Stimulated activated CD4-positive, alpha-beta T cell treated with anti-CD3 and anti-CD28 coated beads, Interleukin-15, amount 100 ng/mL, for 48 hours (primary cell): ENCODE measurements at places on chromosomes 2 and 18.
A peak's percentile ranks its signal among the peaks of the same experiment; 100 is the strongest.

- DNase-seq, result no peak
Observed at GRCh38 chr2:219997341-219997851, 370.0 kb downstream of the SLC4A3 start.

DNA sequence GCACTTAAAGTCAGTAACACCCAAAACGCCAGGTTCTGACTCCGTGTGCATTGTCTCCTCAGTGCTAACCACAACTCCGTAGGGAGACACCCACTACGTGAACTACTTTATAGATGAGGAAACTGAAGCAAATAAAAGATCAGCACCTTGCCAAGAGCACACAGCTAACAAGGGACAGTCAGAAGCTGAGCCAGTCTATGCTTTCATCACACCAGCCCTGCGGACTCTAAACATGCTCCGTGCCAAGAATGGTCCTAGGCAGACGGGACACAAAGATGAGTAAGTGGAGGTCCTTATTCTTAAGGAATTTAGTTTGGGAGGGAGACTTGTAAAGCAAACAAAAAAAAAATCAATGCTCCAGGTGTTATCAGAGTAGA lies 9.6 kb downstream of the MBOAT2 start:
- DNase-seq, result no peak

GRCh38 chr2:2828774-2829368 lies 497.8 kb upstream of the MYT1L start:
- no peak for DNase-seq

- DNase-seq, result no peak
Observed at GRCh38 chr18:79945118-79946042, 6.1 kb downstream of the SLC66A2 start.

GRCh38 chr2:152432206-152432653 lies 97.3 kb downstream of the FMNL2 start:
- DNase-seq, result no peak

DNA sequence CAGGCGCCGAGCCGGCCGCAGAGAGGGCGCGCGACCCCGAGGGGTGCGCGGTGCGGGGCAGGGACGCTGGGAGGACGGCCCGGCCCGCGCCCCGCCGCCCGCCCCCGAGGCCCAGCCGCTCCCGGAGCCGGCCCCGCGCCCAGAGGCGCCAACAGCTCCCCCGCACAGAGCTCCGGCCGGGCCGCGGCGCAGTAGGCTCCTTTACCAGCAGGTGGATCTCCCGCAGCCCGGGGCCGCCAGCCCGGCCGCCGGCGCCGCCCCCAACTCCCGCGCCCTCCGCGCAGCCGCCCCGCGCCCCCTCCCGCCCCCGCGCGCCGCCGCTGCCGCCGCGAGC lies 258 bp downstream of the MGAT4A start:
- peak; percentile 42 for DNase-seq

DNA sequence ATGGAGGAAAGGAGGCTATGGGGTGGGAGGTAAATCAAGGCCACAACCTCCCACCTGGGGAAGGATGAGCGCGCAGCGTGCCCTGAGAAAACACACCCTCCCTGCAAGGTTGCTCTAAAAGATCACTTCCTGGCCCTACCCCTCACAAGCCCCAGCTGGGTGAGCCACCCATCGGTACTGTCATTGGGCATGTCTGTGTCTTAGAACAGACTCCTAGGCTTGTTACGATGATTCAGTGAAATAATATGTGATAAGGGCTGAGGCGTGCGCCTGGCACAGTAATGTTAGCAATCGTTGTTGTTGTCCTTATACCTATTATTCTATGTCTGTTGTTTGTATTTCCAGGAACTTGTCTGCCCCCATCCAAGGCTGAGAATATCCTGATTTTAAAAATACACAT lies 175.1 kb downstream of the ZFP36L2 start:
- DNase-seq, result peak; percentile 18

DNA sequence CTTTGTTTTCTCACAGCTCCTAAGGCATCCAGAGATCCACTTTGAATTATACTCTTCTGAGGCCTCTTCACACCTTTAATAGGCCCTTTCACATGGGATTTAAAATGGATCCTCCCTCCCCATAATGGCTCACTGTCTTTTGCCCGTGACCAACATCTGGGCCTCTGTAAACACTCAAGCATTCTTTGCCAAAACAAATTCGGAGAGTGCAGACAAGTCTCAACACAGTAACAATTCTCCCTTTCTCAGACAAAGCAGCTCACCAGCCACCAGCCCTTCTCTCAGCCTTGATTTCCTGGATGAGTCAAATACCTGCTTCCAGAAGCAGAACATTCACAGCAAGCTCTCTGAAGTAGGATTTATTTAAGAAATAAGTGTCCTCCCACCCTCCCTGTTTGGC lies 14.0 kb upstream of the IMP4 start:
- no peak for DNase-seq

DNA sequence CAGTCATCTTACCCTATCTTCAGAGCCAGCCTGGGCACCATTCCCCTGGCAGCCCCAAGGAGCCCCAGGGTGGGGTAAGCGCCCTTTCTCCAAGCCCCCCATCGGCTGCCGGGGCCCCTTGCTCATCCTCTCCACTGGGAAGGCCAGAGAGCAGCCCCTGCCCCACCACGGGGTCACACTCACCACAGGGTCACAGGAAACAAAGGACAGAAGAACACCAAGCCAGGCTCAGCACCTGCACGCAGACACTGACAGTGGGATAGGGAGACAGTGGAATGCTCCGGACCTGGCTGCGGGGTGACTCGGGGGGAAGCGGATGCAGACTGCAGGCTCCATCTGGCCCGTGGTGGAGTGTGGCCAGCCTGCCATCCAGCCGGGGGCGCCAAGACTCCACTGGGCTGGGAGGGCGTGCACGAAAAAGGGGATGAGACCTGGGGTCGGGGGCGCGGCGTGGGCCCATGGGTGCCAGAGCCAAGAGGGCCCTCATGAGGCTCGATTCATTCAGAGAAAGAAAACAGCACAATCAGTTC lies 21.1 kb downstream of the HDAC4 start:
- no peak for DNase-seq

DNA sequence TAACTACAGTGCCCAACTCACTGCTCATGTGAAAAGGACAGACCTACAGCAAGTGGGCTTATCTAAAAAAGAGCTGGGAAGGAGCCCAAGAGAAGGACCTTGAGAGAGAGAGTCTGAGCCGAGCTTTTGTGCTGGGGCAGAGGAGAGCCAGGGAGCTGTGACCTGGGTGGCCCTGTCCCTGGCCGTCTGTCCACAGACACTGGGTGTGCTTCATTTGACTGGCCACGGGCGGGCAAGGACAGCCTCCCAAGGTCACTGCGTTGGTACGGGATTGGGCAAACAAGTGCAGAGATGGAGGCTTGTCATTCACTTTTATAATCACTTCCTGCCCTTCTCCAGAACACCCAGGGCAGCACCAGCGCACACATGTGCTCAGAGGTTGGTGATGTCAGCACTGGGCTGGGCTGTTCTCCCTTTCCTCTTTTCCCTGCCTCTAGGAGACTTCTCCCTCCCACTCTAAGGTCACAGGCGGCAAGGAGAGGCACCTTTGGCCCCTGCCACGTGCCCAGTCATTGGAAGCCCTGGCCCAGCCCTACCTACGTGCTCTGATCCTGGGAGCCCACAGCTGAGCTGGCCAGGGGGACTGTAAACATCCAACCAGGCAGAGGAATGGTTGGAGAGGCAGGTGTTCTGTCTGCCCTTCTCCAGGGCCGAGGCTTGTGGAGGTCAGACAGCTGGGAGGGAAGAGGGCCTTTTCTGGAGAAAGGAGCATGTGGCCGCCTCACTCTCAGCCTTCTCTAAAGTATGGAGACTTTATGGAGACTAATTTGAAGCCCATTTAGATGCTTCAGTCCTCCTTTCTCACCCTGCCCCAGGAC lies 6.4 kb upstream of the PSD4 start:
- no peak for DNase-seq

DNA sequence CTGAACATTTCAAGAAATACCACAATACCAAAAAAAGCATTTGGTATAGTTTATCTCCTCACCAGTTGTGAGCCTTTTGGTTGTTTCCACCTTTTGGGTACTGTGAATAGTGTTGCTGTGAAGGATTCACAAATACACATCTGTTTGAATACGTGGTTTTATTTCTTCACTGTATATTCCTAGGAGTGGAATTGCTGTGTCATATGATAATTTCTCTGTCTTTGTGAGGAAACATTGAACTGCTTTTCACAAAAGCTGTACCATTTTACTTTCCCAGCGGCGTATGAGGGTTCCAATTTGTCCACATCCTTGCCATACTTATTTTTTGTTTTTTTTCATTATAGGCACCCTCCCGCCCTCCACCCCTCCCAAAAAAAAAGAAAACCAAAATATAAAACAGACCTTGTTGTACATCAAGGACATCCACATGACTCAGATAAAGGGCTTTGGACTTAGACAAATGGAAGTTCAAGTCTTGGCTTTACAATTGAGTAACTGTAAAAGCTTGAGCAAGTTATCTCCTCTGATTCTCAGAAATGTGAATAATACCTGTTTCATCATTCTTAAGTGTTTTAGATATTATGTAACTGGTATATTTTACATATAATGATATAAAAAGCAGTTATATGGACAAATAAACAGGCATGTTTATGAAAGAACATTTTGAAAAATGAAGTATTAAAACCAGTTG lies 19.0 kb downstream of the UBE2E3 start:
- no peak for DNase-seq

GRCh38 chr2:27712522-27712921 lies 48.8 kb downstream of the SLC4A1AP start:
- DNase-seq, result no peak

- no peak for DNase-seq
Observed at GRCh38 chr18:62829936-62830335, 114.6 kb downstream of the PHLPP1 start.

DNA sequence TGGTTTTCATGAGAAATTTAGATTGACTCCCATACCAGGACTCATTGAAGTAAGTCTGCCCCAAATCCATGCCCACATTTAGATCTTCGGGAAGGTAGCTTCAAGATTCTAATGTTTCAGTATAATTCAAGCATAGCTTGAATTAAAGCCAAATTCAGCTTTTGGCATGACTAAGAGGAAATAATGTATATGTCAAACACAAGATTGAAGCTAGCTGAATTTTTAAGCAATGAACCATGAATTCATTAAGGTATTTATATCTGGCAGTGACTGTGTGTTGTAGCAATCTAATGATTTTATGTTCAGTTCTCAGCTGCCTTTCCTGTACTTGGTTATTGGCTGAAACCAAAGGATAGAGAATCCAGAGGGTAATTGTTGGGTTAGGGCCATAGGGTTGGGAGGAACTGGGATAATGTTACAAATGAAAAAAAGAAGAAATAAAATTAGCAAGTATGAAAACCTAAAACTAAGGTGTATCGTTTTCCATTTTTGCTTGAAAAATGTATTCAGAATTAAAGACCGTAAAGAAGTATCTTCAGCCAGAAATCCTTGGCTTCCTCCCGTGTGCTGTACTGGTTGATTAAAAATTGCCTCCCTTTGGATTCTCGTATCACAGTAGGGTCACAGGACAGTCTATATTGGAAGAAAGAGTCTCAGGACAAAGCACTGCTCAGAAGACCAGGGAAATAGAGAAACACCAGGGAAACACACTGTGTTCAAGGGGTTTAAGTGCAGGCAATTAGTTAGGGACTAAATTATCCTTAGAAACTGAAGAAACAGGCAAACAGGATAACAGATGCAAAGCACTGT lies 119.0 kb upstream of the FN1 start:
- DNase-seq, result no peak

GRCh38 chr2:230586328-230586982 lies 126.2 kb upstream of the CAB39 start:
- DNase-seq, result no peak

GRCh38 chr2:118333664-118334063 lies 245.4 kb downstream of the INSIG2 start:
- no peak for DNase-seq

DNA sequence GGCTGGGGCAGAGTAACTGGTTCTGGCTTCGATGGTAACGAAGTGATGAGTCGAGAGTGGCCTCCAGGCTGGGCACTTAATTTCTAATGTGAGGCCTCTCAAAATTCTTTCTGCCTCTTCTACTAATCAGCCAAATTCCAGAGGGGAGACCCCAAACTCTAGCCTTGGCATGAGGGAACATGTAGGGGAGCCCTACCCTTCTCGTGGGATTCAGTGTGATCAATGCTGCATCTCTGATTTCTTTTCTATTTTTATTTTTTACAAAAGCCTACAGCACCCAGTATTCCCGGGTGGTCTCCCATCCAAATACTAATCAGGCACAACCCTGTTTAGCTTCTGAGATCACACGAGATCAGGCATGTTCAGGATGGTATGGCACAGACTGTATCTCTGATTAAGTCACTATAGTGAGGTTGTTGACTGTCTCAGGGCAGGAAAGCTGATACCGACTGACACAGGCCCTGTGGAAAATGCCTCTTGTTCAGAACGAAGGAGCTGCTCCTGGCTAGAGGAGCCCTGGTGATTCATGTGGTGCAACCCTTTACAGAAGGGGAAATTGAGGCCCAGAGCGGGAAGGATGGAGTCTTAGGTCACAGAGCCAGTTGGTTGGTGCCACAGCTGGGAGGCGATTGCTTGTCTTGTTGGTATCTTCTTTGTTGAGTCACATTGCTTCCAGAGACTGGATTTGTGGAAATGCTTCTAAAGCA lies 126.3 kb upstream of the HS6ST1 start:
- no peak for DNase-seq

DNA sequence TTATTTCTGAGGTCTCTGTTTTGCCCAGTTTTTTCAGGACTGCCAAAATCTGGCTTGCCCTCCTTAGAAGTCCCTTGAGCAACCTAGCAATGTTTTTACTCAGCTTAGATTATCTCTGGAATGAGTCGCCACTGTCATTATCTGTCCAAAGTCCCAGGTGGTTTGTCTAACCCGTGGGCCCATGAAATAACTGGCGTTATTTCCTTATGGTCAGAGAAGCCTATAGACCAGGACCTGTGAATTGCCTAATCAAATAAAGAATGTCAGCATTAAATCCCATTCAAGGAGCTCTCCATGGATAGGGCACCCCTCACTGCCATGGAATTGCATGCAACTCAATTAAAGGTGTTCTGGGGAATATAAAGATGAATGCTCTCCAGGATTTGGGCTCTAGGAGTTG lies 373.9 kb downstream of the SETBP1 start:
- DNase-seq, result no peak

- DNase-seq, result no peak
Observed at GRCh38 chr18:58226429-58226828, 182.4 kb downstream of the NEDD4L start.

- DNase-seq, result no peak
Observed at GRCh38 chr2:215476424-215476823, 40.6 kb upstream of the FN1 start.

DNA sequence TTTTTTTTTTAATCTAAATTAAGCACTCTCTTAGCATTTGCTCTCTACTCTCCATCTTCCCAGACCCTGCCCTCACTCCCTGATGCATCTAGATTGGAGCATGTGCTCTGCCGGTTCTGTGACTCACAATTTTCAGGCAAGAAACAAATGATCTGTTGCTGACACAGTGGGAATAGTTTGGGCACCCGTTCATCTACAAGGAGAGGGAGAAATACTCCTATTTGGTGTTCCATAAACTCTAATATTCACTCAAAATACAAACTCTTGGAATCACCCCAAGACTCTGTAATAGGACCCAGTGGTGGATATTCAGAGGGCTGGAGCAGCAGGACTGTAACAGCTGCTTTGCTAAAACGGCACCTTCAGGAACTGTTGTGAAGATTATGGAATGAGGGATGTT lies 37.1 kb upstream of the LINC00305 start:
- no peak for DNase-seq

- no peak for DNase-seq
Observed at GRCh38 chr2:80246534-80246933, 58.0 kb downstream of the LRRTM1 start.
